Stimulated activated CD4-positive, alpha-beta T cell treated with anti-CD3 and anti-CD28 coated beads, Interleukin-2, amount 100 ng/mL, for 24 hours (primary cell): ENCODE measurements at places on chromosomes 3 and 15.
A peak's percentile ranks its signal among the peaks of the same experiment; 100 is the strongest.

- no peak for DNase-seq
Measured at GRCh38 chr3:56115698-56116097, 352.6 kb downstream of the ERC2 start.

- DNase-seq: no peak
Measured at GRCh38 chr3:37534940-37535339, 326.7 kb upstream of the CTDSPL start.

- peak; percentile 28 for DNase-seq
Measured at GRCh38 chr3:128486681-128487537, 6.1 kb downstream of the GATA2 start.

GRCh38 chr3:122513386-122514122 is 1.2 kb downstream of the KPNA1 start:
- DNase-seq: no peak

- no peak for DNase-seq
Measured at GRCh38 chr15:42165106-42165505, 8.7 kb upstream of the PLA2G4F start.

- DNase-seq: no peak
Measured at GRCh38 chr3:126476166-126477060, 722 bp upstream of the ZXDC start.

DNA sequence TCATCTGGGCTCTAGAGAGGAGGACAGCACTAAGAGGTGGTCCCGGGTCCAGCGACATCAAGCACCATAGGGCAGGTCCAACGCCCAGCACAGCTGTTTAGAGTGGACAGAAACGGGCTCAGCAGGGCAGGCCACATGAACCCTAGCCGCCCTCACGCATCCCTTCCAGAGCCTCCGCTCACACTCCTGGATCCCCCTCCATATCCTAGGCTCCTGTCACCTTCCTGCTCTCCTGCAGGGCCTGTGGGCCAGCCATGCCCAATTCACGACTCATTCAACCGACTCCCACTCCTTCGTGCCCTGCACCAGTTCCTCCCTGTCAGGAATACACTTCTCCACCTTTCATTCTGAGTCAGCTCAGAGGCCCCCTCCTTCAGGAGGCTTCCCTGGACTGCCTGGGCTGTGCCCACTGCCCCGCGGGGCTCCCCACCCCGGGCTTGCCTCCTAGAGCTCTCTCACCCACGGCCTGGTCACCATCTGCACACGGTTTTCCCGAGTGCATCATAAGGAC is 90.2 kb downstream of the LINGO1 start:
- DNase-seq: no peak
